ENCODE measurements at places on chromosomes 3 and 15.

DNA sequence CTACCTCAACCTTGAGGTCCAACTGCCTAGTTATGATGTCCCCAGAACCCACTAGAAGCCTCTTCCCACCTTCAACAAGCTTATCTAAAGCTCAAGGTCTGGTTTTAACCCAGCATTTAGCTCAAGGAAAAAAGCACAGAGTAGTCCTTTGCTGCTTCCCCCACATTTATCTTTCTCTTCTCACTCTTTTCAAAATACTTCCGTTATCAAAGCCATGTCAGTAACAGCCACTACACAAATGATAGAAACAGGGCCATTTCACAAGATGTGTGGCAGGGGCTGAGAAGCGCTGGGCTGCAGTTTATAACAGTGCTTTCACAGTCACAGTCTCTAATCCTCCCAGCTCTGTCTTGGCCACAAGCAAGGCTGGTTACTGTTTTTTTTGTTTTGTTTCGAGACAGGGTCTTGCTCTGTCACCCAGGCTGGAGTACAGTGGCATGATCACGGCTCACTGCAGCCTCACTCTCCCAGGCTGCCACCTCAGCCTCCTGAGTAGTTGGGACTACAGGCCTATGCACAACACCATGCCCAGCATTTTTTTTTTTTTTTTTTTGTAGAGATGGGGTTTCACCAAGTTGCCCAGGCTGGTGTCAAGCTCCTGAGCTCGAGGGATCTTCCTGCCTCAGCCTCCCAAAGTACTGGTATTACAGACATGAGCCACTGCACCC is 218.8 kb downstream of the OSBPL10 start:
- DNase-seq: no peak

GRCh38 chr3:18127174-18127858 is 297.8 kb downstream of the SATB1 start:
- DNase-seq: no peak

DNA sequence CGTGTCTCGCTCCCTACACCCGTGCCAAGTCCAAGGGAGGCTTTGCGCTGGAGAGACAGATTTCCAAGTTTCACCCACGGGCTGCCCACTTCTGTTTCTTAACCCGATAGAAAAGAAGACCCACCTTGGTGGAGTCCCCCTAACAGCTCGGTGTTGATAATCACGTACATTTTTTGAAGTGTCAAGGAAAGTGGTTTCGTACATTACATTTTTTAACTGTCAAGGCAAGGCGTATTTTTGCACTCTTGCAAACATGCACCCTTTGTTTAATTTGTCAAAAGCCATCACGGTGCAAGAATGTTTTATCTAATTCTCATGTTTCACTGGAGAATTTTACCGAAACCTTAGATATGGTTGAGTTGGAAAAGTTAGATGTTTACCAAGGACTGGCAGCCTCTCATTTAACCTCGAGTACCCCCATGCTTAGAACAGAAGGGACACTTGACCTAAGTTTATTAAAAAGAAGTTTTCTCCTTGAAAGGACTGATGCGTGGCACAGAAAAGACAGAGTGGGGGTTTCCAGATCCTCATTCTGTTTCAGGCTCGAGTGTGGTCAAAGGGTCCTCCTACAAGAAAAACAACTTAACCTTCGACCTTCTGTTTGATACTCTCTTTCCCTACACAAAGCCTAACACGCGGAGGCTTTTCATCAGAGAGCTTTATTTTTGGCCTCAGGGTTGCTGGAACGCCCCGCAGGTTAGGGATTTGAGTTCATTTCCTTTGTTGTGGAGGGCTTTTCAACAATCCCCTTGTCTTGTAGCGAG is 882 bp downstream of the GXYLT2 start:
- no peak for DNase-seq

DNA sequence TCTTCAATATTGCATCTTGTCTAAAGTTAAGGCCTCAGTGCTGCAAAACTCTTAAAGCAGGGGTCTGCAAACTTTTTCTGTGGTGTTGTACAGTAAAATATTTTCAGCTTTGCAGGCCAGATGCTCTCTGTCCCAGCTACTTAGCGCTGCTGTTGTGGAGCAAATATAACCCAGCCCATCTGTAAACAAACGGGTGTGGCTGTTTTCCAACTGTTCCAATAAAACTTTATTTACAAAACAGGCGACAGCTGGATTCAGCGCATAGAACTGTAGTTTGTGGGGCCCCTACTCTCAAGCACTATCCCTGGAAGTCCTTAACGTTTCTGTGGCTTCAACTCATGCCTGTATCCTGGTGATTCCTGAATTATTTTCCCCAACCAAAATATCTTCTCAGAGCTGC is 365.0 kb downstream of the FOXP1 start:
- DNase-seq: no peak

DNA sequence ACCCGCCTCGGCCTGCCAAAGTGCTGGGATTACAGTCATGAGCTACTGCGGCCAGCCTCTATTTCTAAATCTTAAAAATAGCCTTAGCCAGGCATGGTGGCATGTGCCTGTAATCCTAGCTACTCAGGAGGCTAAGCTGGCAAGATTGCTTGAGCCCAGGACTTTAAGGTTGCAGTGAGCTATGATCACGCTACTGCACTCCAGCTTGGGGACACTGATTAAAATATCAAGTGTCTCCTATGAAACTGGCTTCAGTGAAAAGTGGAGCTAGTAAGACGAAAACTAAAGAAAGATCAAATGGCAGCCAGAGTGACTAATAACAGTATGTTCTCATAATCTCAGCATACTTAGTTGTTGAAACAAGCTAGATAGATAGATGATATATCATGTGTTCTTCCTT is 112.5 kb downstream of the STT3B start:
- no peak for DNase-seq

- peak; percentile 33 for DNase-seq
Measured at GRCh38 chr15:67840749-67841512, 1.1 kb upstream of the RNU6-1 start.

DNA sequence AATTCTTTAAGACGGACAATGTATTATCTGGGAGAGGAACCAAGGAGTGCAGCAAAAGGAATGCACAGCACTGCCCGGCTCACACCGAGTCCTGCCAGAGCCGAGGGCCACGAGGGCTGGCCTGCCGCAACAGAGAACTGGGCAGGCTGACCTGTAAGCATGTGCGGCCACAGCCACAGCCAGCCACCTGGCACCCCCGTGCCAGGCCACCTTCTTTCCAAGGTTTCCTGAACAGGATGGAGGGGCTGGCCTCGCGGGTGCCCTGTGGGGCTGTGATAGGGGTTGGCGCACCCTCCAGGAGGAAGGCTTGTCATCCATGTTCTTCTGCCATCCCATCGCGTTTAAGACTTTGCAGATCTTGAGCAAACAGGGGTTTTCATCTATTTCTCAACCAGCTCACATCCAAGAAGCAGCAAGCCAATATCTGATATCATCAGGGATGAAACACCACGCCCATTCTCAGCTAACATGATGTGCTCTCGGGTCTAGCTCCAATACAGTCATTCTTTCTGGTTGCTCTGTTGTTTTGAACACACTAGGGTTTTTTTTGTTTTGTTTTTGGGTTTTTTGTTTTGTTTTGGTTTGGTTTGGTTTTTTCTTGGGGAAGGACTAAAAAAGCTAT is 10.2 kb downstream of the CA12 start:
- peak; percentile 68 for DNase-seq

DNA sequence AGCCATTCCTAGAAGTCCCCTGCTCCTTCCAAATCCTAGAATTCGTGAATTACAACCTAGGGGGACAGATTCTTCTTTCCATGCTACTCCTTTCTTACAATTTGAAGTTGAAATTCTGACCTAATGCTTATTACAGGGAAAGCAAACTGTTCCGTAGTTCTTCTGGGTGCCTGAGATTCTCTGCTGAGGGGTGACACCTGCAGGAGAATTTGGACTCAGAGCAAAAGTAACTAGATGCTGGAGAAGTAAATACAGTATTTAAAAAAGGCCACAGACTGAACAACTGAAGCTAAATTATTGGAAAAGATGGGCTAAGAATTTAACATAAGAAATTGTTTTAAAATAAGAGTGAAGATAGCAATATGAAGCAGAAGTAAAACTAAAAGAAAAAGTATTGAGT is 37.9 kb downstream of the ACAD9 start:
- DNase-seq: no peak

DNA sequence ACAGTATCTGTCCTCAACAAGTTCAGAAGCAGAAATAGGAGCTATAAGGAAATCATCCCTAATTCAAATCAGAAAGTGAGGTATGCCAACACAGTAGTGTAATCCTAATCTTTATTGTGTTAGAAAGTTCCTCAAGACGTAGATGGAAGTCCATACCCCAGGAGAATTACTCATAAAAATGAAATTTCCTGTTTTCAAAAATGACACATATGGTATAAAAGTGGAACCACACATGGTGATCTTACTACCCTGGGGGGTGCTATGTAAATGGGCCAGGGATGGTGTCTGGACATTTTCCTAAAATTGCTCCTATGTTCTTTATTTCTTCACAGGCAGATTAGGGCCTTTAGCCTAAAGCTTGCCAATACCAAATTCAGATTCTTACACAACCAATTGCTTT is 204.1 kb downstream of the ARRDC4 start:
- DNase-seq: peak; percentile 59

- no peak for DNase-seq
Measured at GRCh38 chr3:129060276-129061022, at the start of gene GP9. Gene GP9 (plus strand): TSS chr3:129060779. CDS start chr3:129061740, 961 bp downstream.

GRCh38 chr3:134650431-134651346 is at the start of gene KY:
Gene KY (minus strand): TSS chr3:134651022. CDS start chr3:134650960, 62 bp downstream.
- DNase-seq: peak; percentile 53

DNA sequence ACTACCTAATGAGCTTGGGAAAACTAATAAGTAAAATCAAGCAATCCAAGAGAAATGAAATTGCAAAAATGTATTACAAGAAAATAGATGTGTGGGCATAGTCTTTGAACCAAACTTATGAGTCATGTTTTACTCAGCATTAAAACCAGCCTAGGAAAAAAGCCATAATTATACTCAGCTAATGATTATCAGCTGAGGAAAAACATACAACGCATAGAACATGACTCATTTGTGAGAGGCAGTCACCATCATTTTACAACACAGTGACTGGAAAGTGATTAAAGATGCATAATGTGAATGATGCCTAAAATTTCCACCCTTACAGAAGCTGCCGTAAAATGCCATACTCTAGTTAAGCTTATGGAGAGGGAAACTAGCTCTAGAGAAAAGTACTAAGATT is 238.0 kb upstream of the EOMES start:
- DNase-seq: peak; percentile 36

DNA sequence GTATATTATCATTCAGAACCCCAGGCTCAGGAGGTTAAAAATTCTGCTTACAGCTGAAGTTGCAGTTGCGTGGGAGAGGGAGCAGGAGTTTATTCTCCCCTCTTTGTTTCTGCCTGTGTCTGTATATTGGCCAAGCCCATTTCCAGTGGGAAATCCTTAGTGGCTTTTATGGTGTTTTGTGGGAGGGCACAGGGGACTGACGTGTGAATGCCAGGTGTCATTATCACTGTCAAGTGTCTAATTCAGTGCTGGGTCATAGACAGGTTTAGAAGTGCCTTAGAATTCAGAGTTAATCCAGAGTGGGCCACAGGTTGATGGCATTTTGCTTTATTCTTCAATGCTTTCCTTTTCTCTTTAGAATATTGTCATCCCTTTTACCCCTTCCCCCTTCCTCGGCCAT is 33.4 kb downstream of the SLCO3A1 start:
- DNase-seq: no peak

- peak; percentile 6 for DNase-seq
Measured at GRCh38 chr3:101325393-101326134, 5.2 kb upstream of the IMPG2 start.
